T-helper 22 cell (primary cell): ENCODE measurements at places on chromosomes 1 and 21.

- no peak for DNase-seq
These were observed 1.1 kb downstream of the NMNAT2 start for GRCh38 chr1:183416850-183417771.

DNA sequence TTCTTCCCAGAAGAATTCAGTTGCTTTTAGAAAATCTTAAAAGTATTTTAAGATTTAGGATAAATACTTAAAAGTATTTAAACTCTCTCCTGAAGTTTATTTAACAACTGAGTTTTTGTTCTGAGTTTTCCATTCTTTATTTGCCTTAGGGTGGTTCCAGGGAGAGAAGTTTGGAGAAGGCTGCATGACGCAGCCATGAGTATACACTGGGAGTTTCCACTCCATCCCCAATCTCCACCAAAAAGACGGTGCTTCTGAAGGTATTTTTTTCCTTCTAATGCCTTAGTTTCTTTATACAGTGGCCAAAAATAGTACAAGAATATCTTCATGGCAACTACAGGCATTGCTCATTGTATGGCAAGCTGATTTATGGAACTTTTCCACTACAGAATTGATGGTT, 122.7 kb downstream of the ST6GALNAC5 start:
- DNase-seq, result no peak

DNA sequence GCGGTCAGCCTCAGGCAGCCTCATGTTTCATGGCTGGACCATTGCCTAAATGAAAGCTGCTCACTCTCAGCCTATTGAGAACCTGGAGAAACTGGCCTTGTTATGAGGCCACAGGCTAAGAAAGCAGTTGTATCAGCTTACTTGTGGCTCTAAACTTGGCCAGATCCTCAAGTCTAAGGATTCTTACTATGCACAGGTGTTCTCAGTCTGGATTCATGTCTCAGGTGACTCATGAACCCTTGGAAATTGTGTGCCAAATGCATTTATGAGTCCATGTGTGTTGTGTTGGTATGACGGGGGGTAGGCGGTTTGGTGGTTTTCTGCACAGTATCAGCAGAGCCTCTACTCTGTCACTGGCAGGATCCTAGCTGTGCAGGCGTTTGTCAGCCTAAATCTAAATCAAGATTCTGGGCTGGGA, 90.4 kb downstream of the ROR1 start:
- no peak for DNase-seq

GRCh38 chr1:230977761-230978490, 735 bp downstream of the TTC13 start:
- peak; percentile 20 for DNase-seq

DNA sequence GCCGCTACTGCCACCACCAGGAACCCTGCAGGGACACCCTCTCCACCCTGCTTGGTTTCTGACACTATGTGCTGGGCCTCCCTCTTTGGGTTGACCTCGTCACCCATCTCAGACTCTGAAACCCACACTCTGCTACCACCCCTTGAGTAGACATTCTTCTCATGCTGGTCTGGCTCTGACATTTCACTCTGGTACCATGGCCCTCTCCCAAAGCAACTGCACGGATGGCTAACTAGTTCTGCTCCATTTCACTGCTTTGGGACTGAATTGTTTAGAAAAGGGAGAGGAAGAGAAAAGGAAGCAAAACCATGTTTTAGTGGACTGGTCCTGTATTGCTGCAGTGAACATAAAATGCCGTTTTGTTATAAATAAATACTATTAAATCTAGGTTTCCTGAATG, 137.8 kb downstream of the KCNK2 start:
- no peak for DNase-seq

- DNase-seq, result no peak
These were observed 138.2 kb downstream of the NFIA start for GRCh38 chr1:61220536-61220935.

GRCh38 chr1:211579440-211580302, 710 bp upstream of the SLC30A1 start:
- DNase-seq, result no peak

DNA sequence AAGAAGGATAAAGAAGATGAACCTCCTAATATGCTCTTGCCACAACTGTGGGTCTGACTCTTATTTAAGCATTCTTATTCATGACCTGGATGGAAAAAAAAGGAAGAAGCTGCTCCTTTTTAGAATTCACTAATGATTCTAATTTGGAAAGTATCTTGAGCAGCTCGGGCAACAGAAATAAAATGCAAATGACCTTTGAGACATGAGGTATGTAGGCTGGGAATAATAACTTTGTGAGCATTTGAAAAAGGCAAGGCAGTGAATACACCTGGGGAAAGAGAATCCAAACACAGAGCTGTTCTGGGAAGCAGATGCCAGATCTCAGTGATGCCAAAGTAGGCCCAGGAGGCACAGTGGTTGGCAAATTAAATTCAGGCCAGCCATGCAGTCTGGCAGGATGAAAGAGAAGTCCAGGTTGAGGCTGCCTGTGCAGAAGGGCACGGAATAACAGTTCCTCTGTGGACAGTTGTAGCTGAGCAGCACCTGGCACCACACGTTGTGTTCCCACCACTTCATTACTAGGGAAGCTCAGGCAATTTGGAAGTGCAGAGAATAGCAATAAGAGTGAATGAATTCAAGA, 320.8 kb upstream of the ST6GALNAC5 start:
- DNase-seq, result no peak

GRCh38 chr1:166920561-166921475, 44.8 kb upstream of the TADA1 start:
- no peak for DNase-seq

DNA sequence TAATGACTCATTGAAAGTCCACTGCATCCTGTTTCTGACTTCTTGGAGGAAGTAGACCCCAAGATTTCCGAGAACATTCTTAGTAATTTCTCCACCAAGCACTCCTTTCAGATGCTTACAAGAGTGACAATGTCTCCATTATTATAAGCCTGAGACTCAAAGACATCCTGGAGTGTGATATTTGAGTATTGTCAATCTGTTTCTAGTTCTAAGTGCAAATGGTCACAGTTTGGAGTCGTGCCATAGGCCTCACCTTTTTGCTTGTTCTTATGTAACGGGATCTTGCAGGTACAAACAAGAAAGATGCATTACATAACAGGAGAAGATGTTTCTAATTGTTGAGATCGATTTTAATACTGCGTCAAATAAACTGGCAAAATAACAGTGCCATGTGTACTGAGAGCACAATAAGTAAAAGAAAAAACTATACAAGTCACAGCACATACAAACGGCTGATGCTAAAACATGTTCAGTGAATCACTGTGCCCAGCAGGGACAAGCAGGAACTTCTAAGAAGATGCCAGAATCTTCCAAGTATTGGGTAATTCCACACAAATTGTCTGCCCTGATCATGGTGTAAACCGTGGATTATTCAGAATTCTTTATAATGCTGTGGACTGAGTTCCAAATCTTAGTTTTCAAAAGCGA, 54.1 kb downstream of the CD2 start:
- no peak for DNase-seq

DNA sequence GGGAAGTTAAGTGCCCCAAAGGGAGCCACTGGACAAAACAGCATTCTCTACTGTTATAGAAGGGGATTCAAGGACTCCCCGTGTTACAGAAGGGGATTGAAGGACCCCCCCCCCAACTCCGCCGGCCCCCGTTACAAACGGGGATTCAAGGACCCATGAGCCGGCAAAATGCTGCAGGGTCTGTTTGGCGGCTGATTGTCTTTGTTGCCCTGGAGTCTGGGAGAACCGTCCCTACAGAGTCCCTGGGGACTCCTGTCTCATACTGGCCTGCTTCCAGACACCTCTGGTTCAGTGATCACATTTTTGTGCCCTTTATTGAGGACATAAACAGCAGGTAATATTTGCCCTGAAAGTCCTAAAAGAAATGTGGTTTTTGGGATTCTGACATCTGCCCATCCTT, 96.4 kb downstream of the SYF2 start:
- DNase-seq, result no peak

GRCh38 chr1:240029418-240029817, 62.3 kb upstream of the FMN2 start:
- DNase-seq, result no peak

- no peak for DNase-seq
These were observed 250.5 kb downstream of the PDE4B start for GRCh38 chr1:66043186-66043585.

DNA sequence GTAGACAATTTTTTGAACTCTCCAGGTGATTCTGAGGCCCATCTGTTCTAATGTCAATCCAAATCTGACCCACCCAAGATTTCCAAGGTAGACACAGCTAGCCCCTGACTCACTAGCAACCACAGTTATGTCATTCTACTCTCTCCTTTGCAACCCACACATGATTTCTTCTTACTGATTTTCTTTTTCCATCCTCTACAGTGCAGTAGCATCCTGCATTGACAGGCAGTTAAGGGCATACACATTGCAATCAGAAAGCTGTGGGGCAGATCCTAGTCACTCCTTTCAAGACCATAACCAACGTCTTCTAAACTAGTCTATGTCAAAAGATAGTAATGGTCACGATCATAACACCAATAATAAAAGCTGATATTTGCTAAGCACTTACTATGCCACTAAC, 54.2 kb downstream of the JAK1 start:
- no peak for DNase-seq

- no peak for DNase-seq
These were observed 346.6 kb upstream of the DPYD start for GRCh38 chr1:98267423-98267822.

DNA sequence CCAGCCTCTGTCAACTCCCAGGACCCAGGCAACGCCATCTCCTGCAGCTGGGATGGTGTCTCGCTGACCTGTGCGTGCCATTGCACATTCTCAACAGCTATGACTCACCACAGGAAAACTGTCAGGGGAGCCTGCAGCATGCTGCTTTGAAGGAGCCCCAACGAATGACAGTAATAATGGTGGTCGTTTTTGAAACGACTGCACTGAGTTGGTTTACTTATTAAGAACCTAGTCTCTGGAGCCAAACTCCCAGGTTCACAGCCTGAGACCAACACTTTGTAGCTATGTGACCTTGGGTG, 21.6 kb downstream of the TCEA3 start:
- no peak for DNase-seq

- DNase-seq, result no peak
These were observed 72.5 kb upstream of the VAMP3 start for GRCh38 chr1:7698641-7699040.

- DNase-seq, result no peak
These were observed 157.6 kb downstream of the NPHP4 start for GRCh38 chr1:5834477-5835178.

GRCh38 chr1:211675230-211676105, at the start of gene NEK2:
Gene NEK2, minus strand, starts transcription at chr1:211675621. Its CDS starts 142 bp downstream, at chr1:211675479.
- peak; percentile 77 for DNase-seq

- DNase-seq, result no peak
These were observed 16.2 kb upstream of the SERINC2 start for GRCh38 chr1:31396633-31397351.

- DNase-seq, result no peak
These were observed 5.1 kb downstream of the CASZ1 start for GRCh38 chr1:10791105-10791951.

- no peak for DNase-seq
These were observed 158.9 kb upstream of the COA6 start for GRCh38 chr1:234214129-234214910.

- DNase-seq, result no peak
These were observed 14.6 kb downstream of the NFASC start for GRCh38 chr1:204885288-204885711.

GRCh38 chr1:109482791-109483671, 674 bp upstream of the ATXN7L2 start:
- peak; percentile 42 for DNase-seq
